ENCODE measurements at places on chromosomes 12 and 14.

- peak; percentile 26 for DNase-seq
Observed at GRCh38 chr14:103762036-103762435, 46.4 kb downstream of the ZFYVE21 start.

GRCh38 chr14:100523131-100523842 is 63.9 kb downstream of the BEGAIN start:
- no peak for DNase-seq

- DNase-seq: no peak
Observed at GRCh38 chr12:83514372-83514771, 827.7 kb downstream of the TMTC2 start.

DNA sequence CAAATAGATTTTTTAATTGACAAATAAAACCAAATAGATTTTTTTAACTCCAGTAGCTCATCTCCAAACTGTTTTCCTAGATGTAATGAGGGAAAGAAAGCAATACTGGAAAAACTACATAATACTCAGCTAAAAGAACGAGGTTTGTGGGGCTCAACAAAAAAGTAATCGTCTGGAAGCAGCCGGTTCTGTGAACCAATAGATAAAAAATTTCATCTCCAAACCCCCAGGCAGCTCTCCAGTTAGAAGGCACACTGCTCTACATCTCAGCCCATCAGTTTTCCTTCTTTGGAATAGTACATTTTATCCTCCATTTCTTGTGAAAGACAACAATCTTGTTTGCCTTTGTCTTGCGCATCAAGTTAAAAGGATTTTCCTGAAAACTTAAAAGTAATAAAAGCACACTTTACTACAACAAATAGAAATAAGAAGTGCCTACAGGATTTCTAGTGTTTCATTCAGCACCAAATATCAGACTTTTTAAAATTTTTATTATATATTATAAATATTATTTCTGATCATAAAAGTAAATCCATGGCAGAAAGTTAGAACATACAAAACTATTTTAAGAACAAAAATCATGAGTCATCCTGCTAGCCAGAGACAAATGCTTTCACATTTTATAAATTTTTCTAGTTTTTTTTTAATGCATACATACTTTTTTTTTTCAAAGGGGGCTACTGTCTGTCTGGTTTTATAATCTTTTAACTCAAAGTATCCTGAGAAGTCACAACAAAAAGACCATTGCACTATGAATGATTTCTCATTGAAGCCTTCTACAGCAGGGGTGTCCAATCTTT is 67.7 kb downstream of the EPS8 start:
- DNase-seq: peak; percentile 62

GRCh38 chr12:5889381-5890047 is 55.5 kb downstream of the ANO2 start:
- no peak for DNase-seq
